Naive B cell (primary cell): ENCODE measurements at places on chromosomes 12 and 14.

GRCh38 chr12:102765736-102766135 is 151.3 kb downstream of the PAH start:
- no peak for DNase-seq

DNA sequence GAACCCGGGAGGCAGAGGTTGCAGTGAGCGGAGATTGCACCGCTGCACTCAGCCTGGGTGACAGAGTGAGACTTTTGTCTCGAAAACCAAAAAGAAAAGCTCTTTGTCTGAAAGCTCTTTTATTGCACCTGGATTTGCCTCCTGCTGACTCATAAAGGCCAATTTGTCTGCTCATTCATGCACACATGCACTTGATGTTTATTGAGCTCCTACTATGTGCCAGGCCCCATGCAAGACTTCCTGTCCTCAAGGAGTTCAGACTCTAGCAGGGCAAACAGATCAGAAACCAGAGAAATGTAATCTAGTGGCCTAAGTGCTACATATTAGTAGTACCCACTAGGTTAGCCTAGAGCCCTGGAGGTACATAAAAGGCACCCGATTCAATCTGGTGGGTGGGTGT is 16.3 kb upstream of the MLEC start:
- DNase-seq = no peak

- no peak for DNase-seq
Measured at GRCh38 chr12:29782285-29782870, 1.4 kb downstream of the TMTC1 start.

GRCh38 chr12:31906557-31907301 is 52.5 kb upstream of the RESF1 start:
- DNase-seq = peak; percentile 38

DNA sequence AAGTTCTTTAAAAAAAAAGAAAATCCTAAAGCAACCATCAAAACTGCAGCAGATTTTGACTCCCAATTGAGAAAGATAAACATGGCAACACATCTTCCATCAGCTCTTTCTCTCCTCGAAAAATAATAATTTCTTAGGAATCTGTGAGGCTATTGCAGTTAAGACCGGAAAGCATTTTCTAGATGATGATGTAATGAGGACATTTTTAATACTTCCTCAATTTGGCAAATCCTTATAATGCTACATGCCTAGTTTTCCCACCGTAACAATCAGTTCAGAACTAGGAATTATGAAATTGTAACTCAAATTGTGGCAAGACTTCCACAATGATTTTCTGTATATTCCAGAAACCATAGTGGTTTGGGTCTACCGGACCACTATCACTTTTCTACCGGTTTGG is 180.9 kb upstream of the PDE3A start:
- no peak for DNase-seq

- DNase-seq = no peak
Measured at GRCh38 chr12:96237465-96238077, 43.4 kb downstream of the ELK3 start.

GRCh38 chr12:115598871-115599811 is 678.4 kb downstream of the MED13L start:
- no peak for DNase-seq

DNA sequence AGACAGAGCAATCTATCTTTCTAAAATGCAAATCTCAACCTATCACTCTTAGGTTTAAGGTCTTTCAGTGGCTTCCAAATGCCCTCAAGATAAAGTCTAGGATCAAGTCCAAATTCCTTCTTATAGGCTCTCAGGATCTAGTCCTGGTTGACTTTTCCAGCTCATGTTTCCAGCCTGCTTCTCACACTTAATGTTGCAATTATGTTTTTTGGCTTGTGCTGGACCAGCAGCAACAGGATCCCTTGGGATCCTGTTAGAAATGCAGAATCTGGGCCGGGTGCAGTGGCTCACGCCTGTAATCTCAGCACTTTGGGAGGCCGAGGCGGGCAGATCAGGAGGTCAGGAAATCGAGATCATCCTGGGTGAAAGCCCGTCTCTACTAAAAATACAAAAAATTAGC is 10.6 kb downstream of the GPR33 start:
- no peak for DNase-seq

- DNase-seq = peak; percentile 20
Measured at GRCh38 chr14:52961060-52961639, 10.3 kb upstream of the FERMT2 start.

DNA sequence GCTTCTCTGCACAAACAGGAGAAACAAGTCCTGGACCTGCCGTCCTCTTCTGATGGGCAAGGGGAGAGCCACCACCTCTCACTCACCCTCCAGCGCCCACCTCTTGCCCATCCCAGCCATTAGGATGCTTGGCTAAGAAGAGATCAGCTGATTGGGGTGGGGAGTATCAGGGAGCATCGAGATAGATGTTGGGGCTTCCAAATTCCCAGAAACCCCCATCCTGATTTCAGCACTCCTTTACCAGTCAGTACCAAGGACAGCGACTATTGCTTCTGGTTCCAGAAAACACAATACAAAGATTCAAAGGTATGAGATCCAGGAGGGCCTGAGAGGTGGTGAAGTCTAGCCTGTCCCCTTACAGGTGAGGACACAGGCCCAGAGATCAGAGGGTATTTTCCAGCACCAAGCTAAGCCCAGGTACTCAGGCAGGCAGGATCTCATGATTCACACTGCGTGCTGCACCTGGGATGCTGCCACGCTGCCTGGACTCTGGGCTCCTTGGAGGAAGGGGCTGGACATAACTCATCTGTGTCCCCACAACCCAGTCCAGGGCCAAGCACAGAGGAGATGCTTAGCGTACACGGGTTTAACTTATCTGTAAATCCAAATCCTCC is 76.6 kb downstream of the TUNAR start:
- no peak for DNase-seq

DNA sequence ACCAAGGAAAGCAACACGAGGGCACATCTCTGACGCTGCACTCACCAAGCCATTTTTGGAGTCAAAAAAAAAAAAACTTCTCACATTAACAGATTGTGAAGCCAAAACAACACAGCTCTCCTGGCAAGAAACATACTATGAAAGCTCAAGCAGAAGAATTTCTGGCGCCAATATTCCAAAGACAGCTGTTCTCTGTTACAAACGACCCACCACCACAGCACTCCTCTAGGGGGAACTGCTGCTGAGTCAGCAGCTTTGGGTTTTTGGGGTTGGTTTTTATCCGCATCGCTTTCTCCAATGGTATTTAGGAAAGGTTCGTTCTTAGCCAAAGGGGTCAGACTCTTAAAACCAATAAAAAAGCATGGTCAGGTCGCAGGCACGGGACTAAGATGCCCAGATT is 379.4 kb downstream of the RPS29 start:
- DNase-seq = no peak

GRCh38 chr12:115700896-115701465 is 576.5 kb downstream of the MED13L start:
- no peak for DNase-seq

DNA sequence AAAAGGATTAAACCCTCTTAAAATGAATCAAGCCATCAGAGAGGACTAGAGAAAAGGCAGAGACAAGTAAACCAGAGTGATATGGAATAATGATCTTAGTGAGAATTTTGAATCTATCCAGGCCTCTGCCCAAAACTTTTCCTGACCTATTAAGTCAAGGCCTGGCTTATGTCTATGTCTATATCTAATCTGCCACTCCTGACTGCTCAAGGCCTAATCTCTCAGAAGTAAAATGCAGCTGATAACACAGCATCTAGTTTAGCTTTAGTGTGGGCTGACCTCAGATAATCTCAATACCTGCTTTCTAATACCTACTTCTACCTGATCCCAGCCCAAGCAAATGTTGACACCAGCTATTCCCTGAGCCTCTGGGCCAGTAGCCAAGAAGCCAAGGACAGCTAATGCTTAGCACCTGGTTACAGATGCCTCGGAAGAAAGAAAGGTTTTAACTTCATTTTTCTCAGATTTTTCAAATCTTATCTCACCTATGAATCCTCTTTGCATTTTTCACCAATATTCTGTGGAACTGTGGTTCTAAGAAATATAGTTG is 1472.5 kb upstream of the SEL1L start:
- DNase-seq = no peak

DNA sequence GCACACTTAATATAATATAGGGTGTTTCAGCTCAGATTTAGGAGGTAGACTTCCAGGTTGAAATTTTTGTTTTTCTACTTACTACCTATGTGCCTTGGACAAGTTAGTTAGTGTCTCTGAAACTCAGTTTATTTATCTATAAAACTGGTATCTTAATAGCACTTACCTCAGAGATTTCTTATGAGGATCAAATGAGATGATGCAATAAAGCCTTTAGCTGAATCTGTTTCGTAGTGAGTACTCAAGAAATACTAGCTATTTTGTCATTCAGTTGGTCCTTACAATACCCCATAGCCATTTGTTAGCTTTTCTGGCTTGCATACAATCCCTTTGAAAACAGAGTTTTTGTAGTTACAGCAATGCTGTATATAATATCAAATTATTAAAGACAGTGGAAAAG is 497.0 kb downstream of the NRXN3 start:
- DNase-seq = no peak

GRCh38 chr12:124298685-124299410 is 4.0 kb downstream of the RFLNA start:
- DNase-seq = no peak

DNA sequence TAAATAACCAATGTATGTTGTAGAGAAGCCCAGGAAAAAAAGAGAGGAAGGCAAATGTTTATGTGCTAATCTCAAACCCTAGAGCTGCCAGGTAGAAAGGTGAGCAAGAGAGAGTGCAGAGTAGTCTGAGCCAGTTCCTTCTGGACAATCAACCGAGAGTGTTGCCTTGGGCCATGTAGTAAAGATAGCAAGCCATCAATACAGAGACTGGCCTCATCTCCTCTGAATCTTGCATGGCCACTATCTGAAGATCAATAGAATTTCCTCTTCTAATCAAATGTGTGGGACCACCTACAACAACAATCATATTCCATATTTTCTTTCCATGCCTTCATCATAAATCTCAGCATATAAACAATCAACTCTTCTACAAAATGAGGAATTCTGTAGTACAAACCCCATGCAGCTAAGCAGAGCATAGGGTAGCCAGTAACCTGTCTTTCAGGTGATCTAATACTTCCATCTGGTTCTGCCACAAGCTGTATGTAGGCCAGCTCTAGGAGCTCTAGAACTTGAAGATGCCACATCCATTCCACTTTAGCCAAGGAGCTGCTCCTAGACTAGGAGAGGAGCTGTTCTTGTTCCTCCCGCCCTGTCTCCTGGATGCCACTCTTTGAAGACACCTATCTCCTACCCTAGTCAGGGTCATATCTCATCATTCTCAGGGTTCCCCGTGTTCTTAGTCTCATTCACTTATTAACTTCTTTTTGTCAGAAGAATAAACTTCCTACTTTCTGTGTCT is 75.8 kb upstream of the SLC38A4 start:
- DNase-seq = no peak

- no peak for DNase-seq
Measured at GRCh38 chr12:67077617-67078016, 191.5 kb upstream of the CAND1 start.

DNA sequence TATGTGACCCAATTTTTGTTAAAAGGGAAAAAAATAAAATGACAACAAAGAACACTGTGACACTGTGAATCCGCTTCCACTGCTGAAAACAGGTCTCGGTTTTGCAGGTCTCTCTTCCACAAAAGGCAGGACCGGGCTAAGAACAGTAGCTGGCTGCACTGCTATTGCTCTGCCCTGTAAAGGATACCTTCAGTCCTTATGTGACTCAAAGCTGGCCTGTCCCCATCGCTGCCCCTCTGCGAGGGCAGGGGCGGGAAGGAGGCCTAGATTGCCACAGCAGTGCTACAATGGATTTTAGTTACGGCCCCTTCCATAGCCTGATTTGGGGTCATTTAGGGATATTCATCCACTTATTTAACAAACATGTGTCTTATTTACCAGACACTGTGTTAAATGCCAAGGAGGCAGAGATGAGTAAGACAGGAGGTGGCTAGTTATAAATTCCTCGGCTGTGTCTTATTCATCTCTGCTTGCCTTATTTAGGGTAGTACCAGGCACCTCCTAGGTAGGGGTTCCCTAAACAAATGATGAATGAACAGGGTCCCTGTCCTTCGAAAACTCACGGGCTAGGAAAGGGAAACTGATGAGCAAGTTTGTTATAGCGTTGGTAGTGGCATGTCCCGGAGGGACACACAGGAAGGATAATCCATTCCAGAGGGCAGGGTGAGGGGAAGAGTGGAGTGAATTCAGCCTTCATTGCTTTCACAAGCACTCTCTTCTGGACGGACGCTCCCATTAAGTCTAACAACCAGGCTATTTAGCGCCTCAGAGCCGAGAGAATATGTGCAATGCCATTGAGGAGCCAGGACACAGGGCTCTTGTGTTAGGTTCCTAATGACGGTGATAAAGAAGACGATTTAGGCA is 73.3 kb downstream of the EID3 start:
- no peak for DNase-seq

- no peak for DNase-seq
Measured at GRCh38 chr12:55642669-55643068, 6.0 kb downstream of the OR10P1 start.

- no peak for DNase-seq
Measured at GRCh38 chr12:109892748-109893147, 7.3 kb upstream of the TCHP start.

DNA sequence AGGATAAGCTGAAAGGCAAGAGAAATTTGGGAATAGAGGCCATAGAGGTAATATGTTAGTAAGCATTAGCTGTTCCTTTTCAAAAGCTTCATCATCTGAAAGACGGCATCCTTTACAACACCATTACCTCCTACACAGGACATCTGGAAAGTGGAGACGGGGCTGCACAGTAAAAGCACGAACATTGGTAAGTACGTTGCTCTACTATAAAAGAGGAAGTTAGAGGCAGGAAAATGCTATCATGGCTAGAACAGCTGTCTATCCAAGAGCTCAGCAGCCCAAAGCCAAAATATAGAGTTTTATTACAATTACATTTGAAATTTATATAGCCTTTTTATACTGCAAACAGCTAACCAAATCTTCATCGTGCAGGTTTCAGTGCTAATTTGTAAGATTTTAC is 172.3 kb upstream of the GRIP1 start:
- DNase-seq = no peak

- no peak for DNase-seq
Measured at GRCh38 chr12:10339053-10339840, 31.6 kb downstream of the KLRD1 start.

DNA sequence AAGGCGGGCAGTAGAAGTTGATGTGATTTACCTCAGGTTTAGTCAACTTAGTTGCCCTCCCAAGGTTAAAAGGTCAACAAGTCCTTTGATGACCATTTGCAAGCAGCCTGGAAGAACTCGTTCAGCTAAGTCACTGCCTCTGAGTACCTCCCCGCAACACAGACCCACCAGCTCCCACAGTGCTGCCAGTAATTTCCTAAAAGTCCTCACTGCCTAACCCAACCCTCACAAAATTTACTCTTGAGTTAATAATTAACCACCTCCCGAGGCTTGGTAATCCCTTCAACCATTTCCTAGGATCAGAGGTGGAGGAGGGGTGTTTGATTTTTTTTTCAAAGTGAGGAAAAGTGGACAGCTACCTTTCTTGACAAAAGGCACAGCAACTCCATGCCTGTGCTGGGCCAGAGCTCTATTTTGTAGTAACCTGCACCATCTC is 55.8 kb downstream of the MAP3K9 start:
- no peak for DNase-seq

DNA sequence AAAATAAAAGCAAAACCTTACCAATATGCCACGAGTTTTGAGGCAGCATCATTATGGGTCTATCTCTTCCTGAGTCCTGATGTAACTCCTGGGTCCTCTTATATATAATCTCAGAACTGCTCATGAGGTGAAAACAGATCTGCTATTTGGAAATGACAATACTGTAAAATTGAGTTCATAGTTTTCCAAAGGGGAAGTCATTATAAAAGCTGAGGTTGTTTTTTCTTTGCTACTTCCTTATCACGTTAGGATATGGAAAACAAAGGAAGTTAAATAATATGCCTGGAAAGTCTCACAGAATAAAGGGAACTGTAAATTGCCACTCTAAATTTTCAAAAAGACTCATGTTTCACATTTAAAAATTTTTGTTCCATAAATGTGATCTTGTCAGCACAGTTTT is at the start of gene CD163L1:
Gene CD163L1 (minus strand): TSS at position 78 of the 400 bp plus-strand sequence. CDS start 26 bp downstream, at position 52.
- DNase-seq = no peak
